CD8-positive, alpha-beta memory T cell (primary cell): ENCODE measurements at places on chromosomes 11 and 22.

GRCh38 chr11:69280451-69280850, 13.5 kb upstream of the MYEOV start:
- DNase-seq: no peak

DNA sequence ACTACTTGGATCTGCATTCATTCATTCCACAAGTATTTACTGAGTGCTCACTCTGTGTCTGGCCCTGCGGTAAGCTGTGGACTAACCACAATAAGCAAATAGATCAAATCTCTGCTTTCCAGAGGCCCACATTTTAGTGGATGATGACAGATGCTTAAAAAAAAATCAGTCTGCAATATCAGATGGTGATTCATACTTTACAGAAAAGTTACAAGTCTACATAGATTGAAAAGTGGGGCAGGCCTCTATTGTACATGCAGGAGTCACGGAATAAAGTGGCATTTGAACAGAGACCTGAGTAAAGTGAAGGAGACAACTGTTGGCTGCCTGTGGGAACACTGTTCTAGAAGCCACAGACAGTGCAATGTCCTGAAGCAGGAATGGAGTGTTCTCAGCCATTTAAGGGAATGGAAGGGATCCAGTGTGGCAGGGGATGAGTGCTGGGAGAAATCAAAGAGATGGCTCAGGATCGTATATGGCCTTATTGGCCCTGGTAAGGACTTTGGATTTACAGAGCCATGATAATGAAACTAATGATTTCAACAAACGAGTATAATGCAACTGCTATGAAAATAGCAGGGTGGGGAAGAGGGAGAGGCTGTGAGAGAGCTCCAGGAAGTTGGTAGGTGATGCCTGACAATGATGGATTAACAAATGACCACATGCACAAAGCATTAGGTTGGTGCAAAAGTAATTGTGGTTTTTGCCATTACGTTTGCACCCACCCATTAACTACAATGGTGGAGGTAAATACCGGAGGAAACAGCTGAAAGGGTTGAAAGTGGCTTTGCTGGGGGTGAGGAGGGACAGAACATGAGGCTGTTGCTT, 31.1 kb downstream of the TMEM45B start:
- no peak for DNase-seq

GRCh38 chr11:131665344-131665968, 295.0 kb downstream of the NTM start:
- DNase-seq: no peak

DNA sequence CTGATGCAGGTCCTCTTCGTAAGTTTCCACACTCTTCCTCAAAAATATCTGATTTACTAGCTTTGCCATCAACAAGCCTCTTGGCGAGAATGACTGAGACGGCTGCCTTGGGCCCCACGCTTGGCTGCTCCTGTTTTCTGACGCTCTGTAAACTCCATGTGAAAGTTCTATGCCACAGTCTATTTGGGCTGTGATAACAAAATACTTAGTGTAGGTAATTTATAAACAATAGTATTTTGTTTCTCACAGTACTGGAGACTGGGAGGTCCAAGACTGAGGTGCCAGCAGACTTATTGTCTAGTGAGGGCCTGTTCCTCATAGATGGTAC, 123.2 kb upstream of the SORL1-AS1 start:
- DNase-seq: no peak

DNA sequence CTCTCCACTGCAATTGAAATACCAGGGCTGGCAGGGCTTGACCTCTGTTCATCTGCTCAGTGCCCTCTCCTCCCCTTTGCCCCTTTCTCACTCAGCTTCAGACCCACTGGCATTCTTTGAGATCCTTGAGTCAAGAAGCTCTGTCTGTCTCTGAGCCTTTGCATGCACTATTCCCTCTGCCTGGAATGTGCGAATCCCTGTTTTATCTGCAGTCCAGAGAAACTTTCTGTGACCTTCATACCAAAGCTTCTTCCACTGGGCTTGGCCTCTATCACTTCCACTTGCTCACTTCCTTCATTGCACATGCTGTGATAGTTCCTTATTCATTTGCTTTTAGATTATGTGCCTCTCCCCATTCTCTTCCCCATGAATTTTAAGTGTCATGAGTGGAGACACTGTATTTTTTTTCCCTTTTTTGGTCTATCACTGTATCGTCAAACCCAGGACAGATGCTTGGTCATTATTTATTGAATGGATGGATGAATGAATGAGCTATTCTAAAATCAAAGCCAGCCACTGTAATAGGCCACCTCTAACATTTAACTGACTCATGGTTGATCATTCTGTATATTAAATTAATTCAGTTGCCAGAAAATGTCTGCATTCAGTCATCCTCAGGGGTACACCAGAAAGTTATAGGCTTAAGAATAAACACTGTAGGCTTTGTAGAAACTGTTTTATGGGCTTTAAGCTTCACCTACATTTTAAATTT, 88.7 kb upstream of the TIMP3 start:
- DNase-seq: no peak

GRCh38 chr22:22957090-22957489, 69.5 kb downstream of the IGLL5 start:
- DNase-seq: no peak
